ENCODE measurements at places on chromosomes 16 and 17. TPM values are rescaled to one million over a fixed set of nuclear protein-coding genes. Genes with fewer than 3 reads are reported as not detected.

FGF11 gene
- total RNA-seq, result 0.38 TPM

GPR139 gene
- total RNA-seq, result not detected

FOXC2 gene
- total RNA-seq, result 0.06 TPM

TBC1D3K gene
- not detected for total RNA-seq

DNA sequence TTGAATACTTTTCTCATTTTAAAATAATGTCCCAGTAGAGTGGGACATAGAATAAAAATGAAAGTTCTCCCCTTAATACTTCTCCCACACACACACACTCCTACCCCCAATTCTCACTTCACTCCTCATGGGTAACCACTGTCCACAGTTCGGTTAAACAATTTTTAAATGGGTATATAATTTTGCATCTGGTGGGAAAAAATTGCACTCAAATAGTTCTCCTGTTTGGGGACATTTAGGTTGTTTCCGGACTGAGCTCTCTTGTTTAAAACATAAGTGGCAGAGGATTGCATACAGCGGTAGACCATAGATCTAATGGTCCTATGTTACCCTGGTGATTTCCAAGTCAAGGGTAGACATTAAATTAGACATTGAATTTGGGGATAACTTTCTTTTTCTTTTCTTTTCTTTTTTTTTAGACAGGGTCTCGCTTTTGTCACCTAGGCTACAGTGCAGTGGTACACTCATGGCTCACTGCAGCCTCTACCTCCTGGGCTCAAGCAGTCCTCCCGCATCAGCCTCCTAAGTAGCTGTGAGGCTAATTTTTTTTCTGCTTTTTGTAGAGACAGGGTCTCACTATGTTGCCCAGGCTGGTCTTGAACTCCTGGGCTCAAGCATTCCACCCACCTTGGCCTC lies 138.3 kb downstream of the SOCS1 start:
- DNase-seq, result no peak

GRCh38 chr16:82629441-82630027 lies 2.8 kb downstream of the CDH13 start:
- DNase-seq, result no peak

GRCh38 chr16:77885571-77886295 lies 97.4 kb downstream of the VAT1L start:
- DNase-seq, result no peak

DNA sequence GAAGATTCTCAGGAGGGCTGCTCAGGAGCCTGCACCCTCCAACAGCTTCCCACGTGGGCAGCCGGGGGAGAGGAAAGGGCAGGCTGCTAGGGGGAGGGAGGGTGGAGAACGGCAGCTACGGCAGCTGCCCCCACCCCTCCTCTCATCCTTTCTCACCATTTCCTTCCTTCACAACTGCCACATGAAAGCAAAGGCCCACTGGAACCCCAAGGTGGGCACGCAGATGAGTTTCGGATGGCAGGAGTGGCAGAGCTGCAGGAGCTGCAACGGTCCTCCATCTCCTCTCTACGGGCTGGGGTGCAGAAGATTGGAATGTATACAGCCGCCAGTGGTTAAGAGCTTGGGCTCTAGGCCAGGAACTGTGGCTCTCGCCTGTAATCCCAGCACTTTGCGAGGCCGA lies 77.7 kb downstream of the GAS7 start:
- DNase-seq, result no peak

Measured in pancreas (tissue), 10 donors.